Small intestine (tissue), 16 donors: ENCODE measurements at places on chromosomes 1 and 21. TPM values are rescaled to one million over a fixed set of nuclear protein-coding genes. Genes with fewer than 3 reads are reported as not detected.

GRCh38 chr1:101996825-101997465 lies at the start of gene OLFM3:
Gene OLFM3 (minus strand): TSS chr1:101996926.
- H3K4me1 ChIP-seq, result no peaks in the 10 kb centered on the region
- H3K27ac ChIP-seq, result no peak within 1 kb of the TSS
- no peaks in the 10 kb centered on the region for H3K36me3 ChIP-seq
- peak within 1 kb of the TSS; percentile 19 for H3K4me3 ChIP-seq

GRCh38 chr21:41760411-41760810 lies 6.4 kb downstream of the RIPK4 start:
- H3K36me3 ChIP-seq, result peaks cover 65% of the 10 kb centered on the region
- no peak overlapping the region for H3K27ac ChIP-seq
- H3K27me3 ChIP-seq, result peaks cover 11% of the 10 kb centered on the region
- H3K4me3 ChIP-seq, result no peak overlapping the region
- no peak for DNase-seq

GRCh38 chr1:7783178-7783711 lies 846 bp upstream of the PER3 start:
- peak overlapping the region; percentile 67 for H3K27ac ChIP-seq
- H3K4me3 ChIP-seq, result peak overlapping the region; percentile 58
- no peaks in the 10 kb centered on the region for H3K27me3 ChIP-seq
- H3K36me3 ChIP-seq, result peaks cover 16% of the 10 kb centered on the region
- DNase-seq, result peak; percentile 55

- no peak for DNase-seq
- no peaks in the 10 kb centered on the region for H3K27me3 ChIP-seq
- no peaks in the 10 kb centered on the region for H3K36me3 ChIP-seq
- no peak overlapping the region for H3K4me3 ChIP-seq
- H3K27ac ChIP-seq, result no peak overlapping the region
Observed at GRCh38 chr1:68024635-68025338, 25.6 kb downstream of the DIRAS3 start.

DNA sequence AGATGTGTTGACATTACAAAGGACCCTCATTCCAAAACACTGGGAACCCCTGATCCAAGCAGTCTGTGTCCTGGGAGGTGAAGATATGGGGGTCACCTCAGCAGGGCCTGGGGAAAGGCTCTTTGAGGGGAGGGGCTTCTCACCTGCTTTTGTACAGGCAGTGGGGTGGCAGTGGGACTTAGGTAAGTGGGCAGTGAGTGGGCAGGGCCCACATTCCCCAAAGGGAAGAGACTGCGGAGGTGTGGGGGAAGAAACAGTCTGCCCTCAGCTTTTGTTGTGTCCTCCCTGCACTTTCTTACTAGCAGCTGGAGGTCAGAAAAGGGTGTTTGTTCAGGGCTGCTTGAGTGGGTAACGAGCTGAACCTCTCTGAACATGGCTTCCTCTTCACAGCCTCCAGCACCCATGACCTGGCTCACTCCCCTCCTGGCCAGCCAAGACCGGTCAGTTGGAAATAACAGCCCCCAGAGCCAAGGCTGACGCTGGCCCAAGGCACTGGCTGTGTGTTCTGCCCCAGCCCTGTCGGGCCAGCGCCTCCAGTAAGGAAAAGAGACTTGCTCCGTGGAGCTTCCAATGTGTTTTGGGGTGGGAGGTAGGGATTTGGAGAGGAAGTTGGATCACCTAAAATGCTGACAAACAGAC lies 173.5 kb downstream of the PSMG1 start:
- H3K27me3 ChIP-seq, result no peaks in the 10 kb centered on the region
- H3K4me1 ChIP-seq, result peaks cover 2% of the 10 kb centered on the region
- no peak overlapping the region for H3K4me3 ChIP-seq

- DNase-seq, result peak; percentile 95
- peak overlapping the region; percentile 91 for H3K27ac ChIP-seq
- H3K4me1 ChIP-seq, result no peaks in the 10 kb centered on the region
- no peaks in the 10 kb centered on the region for H3K36me3 ChIP-seq
Observed at GRCh38 chr1:228860911-228861831, 125.9 kb downstream of the RHOU start.

GRCh38 chr21:16194095-16194787 lies 464.5 kb downstream of the USP25 start:
- peak overlapping the region; percentile 39 for H3K4me3 ChIP-seq
- H3K27ac ChIP-seq, result no peak overlapping the region

DNA sequence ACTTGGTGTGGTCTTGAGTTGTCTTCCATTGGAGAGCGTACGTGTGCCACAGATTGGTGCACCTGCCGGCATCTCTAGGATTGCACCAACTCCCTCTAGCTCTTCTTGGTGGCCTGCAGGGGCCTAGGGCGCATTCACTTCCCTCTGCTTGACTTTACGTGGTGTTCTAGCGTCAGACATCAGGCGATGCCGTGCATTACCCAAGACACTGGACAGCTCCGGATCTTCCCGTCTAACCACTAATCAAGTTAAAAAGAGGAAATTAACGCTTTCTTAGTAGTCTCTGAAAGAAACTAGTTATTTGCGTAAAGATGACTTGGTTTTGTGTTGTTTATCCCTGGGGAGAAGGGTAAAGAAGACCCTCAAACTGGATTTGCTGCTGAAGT lies 510 bp upstream of the IL10RB start:
- H3K4me3 ChIP-seq, result peak overlapping the region; percentile 84
- H3K36me3 ChIP-seq, result peaks cover 47% of the 10 kb centered on the region
- DNase-seq, result no peak
- peak overlapping the region; percentile 96 for H3K27ac ChIP-seq

DNA sequence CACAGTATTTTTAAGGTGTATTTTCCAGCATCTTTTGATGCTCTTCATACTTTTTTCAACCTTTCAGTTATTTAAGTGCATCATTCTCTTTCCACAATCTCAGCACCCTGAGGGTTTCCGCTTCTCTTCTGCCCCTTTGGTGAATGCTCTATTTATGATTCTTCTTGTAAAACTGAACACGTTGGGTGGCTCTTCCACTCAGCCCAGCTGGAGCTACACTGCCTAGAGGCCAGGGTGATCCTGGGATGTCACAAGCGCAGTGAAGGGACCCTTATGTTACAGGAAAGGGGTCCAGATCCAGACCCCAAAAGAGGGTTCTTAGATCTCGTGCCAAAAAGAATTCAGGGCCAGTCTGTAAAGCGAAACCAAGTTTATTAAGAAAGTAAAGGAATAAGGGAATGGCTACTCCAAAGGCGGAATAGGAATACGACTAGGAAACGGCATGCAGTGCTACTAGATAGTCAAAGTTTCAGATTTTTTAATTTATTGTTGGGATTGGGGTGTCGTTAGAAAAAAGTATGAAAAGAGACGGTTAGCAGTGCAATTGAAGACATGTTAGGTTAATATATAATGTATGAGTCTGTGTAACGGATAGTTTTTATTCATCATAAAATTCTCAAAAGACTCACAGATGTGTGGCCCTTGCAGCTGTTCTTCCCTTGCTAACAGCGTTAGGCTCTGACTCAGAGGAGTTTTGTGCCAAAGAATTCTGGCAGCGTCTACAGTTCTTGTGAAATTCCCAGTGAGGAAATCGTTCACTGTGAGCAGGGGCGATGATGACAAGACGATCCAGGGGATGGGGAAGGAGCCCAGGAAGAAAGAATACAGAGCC lies 14.4 kb upstream of the ERVH48-1 start:
- no peaks in the 10 kb centered on the region for H3K27me3 ChIP-seq
- H3K36me3 ChIP-seq, result no peaks in the 10 kb centered on the region
- no peak overlapping the region for H3K4me3 ChIP-seq
- DNase-seq, result peak; percentile 48
- peak overlapping the region; percentile 25 for H3K27ac ChIP-seq

- no peak overlapping the region for H3K27ac ChIP-seq
- H3K4me3 ChIP-seq, result no peak overlapping the region
- DNase-seq, result no peak
- no peaks in the 10 kb centered on the region for H3K4me1 ChIP-seq
- H3K36me3 ChIP-seq, result no peaks in the 10 kb centered on the region
Observed at GRCh38 chr1:199098468-199098867, 459.6 kb downstream of the PTPRC start.

- H3K27me3 ChIP-seq, result no peaks in the 10 kb centered on the region
- no peak overlapping the region for H3K4me3 ChIP-seq
- H3K36me3 ChIP-seq, result no peaks in the 10 kb centered on the region
- H3K27ac ChIP-seq, result no peak overlapping the region
- H3K4me1 ChIP-seq, result no peaks in the 10 kb centered on the region
- no peak for DNase-seq
Observed at GRCh38 chr21:23402929-23403520, 2204.3 kb downstream of the MRPL39 start.

DNA sequence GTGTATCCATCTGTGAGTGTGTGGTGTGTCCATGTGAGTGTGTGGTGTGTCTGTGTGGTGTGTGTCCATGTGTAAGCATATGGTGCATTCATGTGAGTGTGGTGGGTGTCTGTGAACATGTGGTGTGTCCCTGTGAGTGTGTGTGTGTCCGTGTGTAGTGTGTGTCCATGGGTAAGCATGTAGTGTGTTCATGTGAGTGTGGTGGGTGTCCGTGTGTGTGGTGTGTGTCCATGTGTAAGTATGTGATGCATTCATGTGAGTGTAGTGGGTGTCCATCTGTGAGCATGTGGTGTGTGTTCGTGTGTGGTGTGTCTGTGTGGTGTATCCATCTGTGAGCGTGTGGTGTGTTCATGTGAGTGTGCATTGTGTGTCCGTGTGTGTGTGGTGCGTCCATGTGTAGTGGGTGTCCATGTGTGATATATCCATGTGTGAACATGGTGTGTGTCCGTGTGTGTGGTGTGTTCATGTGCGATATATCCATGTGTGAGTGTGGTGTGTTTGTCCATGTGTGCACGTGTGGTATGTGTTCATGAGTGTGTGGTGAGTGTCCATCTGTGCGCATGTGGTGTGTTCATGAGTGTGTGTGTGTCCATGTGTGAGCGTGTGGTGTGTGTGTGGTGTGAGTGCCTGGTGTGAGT lies 12.3 kb downstream of the SLC19A1 start:
- H3K4me1 ChIP-seq, result peaks cover 7% of the 10 kb centered on the region
- H3K27ac ChIP-seq, result no peak overlapping the region
- DNase-seq, result no peak
- no peaks in the 10 kb centered on the region for H3K27me3 ChIP-seq

DCDC2B gene
- not detected for polyA plus RNA-seq

DNA sequence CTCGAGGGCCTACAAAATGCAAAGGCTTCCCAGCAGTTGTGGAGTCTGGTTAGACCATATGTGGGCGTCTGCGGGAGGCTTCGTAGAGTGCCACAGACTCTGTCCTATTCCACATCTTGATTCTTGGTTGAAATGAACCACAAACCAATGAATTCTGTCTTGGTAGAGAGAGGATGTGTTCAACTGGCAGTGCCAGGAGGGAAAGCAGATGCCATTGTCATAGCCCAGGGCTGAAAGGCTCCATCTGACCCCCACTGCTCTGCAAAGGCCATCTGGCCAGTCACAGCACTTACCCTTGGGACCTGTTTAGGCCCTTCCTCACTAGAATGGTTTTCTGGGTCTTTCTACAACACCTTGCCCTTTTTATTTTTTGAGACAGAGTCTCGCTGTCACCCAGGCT lies 22.1 kb downstream of the ACOT11 start:
- no peak overlapping the region for H3K4me3 ChIP-seq
- H3K4me1 ChIP-seq, result peaks cover 17% of the 10 kb centered on the region
- no peak for DNase-seq

- DNase-seq, result peak; percentile 67
- H3K4me3 ChIP-seq, result peak overlapping the region; percentile 99
- no peaks in the 10 kb centered on the region for H3K4me1 ChIP-seq
- H3K36me3 ChIP-seq, result peaks cover 21% of the 10 kb centered on the region
- no peaks in the 10 kb centered on the region for H3K27me3 ChIP-seq
- H3K27ac ChIP-seq, result peak overlapping the region; percentile 87
Observed at GRCh38 chr1:6614019-6614928, 743 bp downstream of the PHF13 start.

GRCh38 chr21:38297194-38297631 lies 40.4 kb downstream of the KCNJ15 start:
- no peaks in the 10 kb centered on the region for H3K27me3 ChIP-seq
- no peak overlapping the region for H3K4me3 ChIP-seq
- no peak overlapping the region for H3K27ac ChIP-seq
- no peaks in the 10 kb centered on the region for H3K4me1 ChIP-seq
- no peaks in the 10 kb centered on the region for H3K36me3 ChIP-seq

GRCh38 chr1:28428012-28428411 lies 58.5 kb downstream of the PHACTR4 start:
- no peaks in the 10 kb centered on the region for H3K36me3 ChIP-seq
- no peak overlapping the region for H3K4me3 ChIP-seq
- H3K4me1 ChIP-seq, result no peaks in the 10 kb centered on the region
- H3K27ac ChIP-seq, result no peak overlapping the region
- DNase-seq, result no peak
- H3K27me3 ChIP-seq, result no peaks in the 10 kb centered on the region

LCE1F gene
- not detected for polyA plus RNA-seq

OR2T35 gene
- polyA plus RNA-seq, result not detected

DNA sequence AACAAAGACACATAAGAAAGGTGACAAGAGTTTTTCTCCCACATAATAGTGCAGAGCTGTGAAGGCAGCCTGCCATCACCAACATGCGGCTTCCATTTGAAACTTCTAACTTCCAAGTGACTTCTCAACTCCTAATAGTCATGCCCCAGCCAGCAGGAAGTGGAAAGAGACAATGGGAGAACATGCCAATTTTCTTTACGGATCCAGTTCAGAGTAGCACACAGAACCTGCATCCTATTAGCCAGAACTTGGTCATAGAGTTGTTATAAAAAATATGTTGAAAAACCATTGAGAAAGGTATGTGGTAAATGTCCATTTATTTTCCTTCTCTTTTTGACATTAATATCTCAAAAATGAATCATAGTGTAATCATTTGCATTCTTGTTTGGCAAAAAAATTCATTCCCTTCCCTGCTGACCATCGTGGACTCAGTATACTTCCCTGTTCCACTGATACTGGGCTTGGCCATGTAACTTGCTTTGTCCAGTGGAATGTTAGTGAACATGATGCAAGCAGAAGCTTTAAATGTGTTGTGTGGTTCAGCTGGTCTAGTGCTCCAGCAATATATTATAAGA lies 197.4 kb downstream of the SEC16B start:
- no peaks in the 10 kb centered on the region for H3K4me1 ChIP-seq
- H3K27ac ChIP-seq, result no peak overlapping the region
- no peaks in the 10 kb centered on the region for H3K36me3 ChIP-seq
- H3K27me3 ChIP-seq, result no peaks in the 10 kb centered on the region
- no peak overlapping the region for H3K4me3 ChIP-seq

PRAMEF2 gene
- polyA plus RNA-seq, result not detected

TFF1 gene
- polyA plus RNA-seq, result 144 TPM

CFHR4 gene
- not detected for polyA plus RNA-seq

RPTN gene
- polyA plus RNA-seq, result not detected

SPAG17 gene
- 0.03 TPM for polyA plus RNA-seq

- H3K27me3 ChIP-seq, result no peaks in the 10 kb centered on the region
- H3K27ac ChIP-seq, result no peak overlapping the region
- DNase-seq, result no peak
- H3K4me1 ChIP-seq, result no peaks in the 10 kb centered on the region
Observed at GRCh38 chr21:14245711-14246110, 29.8 kb downstream of the RBM11 start.

- no peaks in the 10 kb centered on the region for H3K36me3 ChIP-seq
- no peaks in the 10 kb centered on the region for H3K27me3 ChIP-seq
- no peak overlapping the region for H3K27ac ChIP-seq
- H3K4me1 ChIP-seq, result no peaks in the 10 kb centered on the region
- H3K4me3 ChIP-seq, result no peak overlapping the region
Observed at GRCh38 chr1:219699870-219700269, 87.0 kb upstream of the ZC3H11B start.
